AG08395 (cell line): ENCODE measurements at places on chromosomes 12 and 14.

DNA sequence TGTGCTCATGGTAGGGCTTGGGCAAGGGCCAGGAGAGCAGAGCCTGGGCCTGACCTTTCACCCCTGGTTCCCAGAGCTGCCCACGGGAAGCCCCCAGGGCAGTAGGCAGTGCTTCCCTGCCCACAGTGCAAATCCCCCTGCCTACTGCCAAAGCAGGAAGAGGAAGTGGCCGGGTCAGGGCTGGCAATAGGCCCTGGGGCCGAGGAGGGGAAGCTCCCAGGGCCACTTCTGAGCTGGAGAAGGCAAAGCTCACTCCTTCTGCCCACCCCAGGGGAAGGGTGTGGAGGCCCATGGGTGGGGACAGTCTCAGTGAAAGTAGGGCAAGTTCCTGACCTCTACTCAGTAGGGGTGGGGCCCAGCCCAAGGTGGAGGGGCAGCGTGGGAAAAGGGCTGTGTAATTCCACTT is 5.4 kb upstream of the NR4A1 start:
- DNase-seq: no peak

- DNase-seq: peak; percentile 26
Observed at GRCh38 chr12:69540987-69541386, 44.3 kb upstream of the CCT2 start.

DNA sequence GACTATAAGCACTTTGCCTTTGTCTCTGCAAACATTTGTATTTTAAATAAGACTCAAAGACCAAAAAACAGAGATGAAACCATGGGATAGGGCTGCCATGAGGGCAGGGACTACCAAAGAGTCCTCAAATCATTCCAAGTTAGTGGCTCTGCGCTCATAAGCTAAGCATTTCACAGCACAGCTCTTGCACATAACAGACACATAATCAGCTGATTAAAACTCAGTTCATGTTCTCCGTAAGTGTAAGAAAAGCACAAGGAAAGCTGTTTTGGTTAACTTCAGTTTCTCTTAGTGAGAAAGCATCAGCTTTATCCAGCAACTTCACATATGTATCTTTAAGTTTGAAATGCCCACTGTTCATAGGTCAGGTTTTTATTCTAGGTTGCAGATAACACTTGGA is 54.9 kb downstream of the IRAK3 start:
- no peak for DNase-seq

DNA sequence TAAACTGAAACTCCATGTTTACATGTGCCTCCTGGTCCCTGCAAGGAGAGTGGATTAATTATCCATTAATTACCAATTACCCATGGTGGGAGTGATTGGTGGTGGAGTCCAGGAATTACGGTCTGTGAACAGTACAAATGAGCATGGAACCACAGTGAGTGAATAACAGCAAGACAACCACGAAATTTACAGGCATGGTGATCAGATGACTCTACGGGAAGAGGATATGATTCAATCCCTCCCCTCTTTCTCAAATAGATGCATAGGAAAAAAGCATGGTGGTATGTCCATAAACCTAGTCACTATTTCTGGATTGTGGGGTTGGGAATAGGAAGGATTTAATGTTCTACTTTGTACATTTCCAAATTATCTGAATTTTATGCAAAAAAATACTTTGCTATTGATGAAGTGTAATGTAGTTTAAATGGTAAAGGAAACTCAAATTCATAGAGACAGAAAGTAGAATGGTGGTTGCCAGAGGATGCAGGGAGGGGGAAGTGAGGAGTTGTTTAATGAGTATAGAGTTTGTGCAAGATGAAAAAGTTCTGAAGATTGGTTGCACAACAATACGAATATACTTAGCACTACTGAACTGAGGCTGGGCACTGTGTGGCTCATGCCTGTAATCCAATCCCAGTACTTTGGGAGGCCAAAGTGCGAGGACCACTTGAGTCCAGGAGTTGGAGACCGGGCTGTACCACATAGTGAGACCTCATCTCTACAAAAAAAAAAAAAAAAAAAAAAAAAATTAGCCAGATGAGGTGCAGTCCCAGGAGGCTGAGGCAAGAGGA is 41.2 kb upstream of the C12orf75 start:
- DNase-seq: peak; percentile 39

DNA sequence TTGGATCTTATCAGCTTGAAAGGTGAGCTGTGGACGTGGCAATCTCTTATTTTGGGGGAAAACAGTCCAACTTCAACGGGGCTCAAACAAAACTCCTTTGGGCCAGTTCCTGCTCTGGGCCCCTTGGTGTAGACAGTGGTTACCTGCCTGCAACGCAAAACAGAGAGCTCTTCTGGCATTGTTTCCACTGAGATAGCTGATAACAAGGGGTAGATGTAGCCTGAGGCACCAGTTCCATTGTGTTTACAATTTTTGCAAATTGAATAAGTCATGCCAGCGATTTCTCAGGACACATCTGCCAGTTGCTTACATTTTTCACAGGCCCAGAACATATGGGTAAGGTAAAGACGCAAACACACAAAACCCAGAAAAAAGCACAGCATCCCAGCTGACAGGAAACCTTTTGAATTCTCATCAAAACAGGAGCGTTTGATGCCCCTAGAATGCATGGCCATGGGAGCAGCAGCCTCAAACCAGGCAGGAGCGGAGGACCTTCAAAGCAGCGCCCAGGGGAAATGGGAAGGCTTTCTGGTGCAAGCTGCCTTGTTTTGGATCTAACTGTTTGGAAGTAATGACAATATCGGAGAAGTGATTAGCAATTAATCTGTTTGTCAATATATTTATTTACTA is 259.7 kb downstream of the AACS start:
- DNase-seq: no peak

- DNase-seq: peak; percentile 33
Observed at GRCh38 chr14:26855077-26855753, 257.4 kb upstream of the NOVA1 start.

- DNase-seq: no peak
Observed at GRCh38 chr14:29650554-29651269, 276.9 kb downstream of the PRKD1 start.

- DNase-seq: peak; percentile 31
Observed at GRCh38 chr12:1797011-1797901, 23.1 kb upstream of the LRTM2 start.

- DNase-seq: no peak
Observed at GRCh38 chr14:102392506-102392905, 29.8 kb downstream of the TECPR2 start.

DNA sequence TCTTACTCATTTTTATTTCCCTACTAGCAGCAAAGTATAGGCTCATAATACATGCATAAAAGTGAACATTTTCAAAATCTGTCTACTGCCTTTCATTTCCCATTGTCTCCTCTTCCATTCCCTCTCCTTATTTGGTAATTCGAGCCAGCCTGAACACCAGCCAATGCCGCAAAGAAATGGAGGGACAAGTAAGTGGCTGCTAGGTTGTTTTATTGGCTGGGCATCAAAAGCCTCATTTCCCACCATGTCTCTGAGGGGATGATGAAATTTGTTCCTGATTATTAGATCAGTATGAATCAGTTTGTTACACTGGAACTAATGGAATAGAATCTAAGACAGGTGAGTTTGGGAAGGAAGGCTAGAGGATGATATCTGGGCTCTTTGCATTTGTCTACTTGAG is 143.5 kb downstream of the KCNA5 start:
- no peak for DNase-seq

DNA sequence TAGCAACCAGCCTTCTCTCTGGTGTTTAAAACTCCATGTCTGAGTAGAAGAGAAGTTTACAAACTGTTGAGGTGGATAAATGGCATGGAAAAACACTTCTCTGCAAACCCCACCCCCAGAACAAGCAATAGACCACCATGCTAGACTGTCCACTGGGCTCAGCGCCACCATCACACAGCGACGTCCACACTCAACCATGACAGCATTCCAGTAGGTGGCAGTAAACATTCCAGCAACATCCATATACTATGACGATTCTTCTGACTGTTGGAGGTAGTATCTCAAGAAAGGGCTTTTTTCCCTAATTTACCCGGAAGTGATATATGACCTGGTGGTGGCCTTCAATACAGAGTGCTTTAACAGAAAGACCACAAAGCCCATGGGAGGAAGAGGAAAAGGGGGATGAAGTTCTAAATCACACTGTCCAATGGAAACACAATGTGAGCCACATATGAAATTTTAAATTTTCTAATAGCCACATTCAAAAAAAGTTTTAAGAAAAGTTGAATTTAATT is 152.2 kb downstream of the SLC15A4 start:
- no peak for DNase-seq

DNA sequence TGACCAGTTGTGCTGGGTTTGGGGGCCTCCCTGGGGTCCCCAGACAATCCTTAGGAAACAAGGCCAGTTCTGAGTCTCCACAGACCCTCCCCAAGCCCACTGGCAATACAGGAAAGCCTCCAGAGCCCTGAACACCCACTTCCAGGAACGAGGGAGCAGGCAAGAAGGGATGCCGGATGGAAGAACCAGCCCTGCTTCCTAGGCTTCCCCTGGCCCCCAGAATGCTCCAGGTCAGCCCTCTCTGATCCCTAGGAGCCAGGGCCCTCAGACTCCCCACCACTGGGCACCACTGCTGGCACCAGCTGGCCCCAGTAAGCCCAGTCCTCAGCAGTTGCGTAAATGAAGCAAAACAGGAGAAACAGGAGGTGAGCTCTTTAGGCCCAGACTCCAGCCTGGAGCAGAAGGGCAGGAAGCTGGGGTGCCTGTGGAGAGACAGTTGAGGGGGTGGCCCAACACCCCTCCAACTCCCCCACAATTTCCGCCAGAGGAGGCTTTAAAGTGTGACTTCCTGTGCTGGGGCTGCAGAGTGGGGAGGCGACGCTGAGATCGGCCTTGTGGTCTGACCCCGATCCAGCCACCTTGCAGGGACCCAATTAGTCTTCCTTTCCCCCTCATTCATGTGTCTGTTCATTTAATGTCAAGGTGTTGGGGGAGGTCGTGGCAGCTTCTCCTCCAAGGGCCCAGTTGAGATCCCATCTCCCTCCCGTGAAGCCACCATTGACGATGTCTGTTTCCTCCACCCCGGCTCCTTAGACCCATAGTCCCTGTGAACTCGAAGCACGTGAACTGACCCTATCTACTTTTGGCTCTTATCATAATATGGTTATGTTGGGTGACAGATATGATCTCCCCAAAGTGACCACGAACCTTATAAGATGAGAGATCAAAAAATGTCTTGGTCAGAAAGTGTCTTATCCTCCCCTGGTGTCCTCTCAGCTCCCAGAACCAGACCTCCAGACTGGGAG is 4.7 kb downstream of the TNFRSF1A start:
- DNase-seq: no peak

DNA sequence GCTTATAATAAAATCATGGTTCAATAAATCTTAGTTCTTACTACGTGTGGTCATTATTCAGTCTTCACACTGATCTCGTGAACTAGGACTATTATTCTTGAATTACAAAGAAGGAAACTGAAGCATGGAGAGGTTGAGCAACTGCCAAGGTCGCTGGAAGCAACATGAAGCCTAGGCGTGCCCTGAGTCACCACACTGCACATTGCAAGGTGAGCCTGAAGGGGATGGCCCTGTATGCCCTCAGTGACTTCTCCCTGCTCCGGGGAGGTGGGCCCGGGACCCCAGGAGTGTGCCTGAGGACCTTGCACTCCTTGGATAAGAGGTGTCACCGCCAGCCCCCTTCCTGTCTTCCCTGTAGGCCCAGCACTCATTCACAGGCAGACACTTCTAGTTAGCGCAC is 161.6 kb downstream of the CACNA1C start:
- DNase-seq: no peak
